ENCODE measurements at places on chromosomes 7 and 10.

DNA sequence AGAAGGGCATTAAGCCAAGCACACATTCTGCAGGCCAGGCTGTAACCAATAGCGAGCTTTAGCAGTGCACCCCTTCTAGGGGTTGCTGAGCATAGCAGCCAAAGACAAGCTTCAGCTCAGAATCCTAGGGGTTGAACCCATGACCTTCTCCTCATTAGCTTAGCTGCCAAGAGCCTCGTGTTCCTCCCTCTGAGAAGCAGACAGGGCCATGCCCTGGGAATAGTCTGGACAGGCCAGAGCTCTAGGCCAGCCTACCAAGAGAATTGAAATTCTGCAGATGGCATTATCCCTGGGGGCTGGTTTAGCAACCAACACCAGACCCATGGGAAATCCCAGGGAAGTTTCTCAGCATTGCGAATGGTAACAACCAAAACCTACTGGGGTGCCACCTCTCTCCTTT, 77.2 kb downstream of the PLXNA4 start:
- no peak for DNase-seq

- no peak for DNase-seq
Observed at GRCh38 chr10:80144696-80145131, 12.2 kb downstream of the PLAC9 start.

- no peak for DNase-seq
Observed at GRCh38 chr10:64863836-64864235, 1342.6 kb downstream of the REEP3 start.

DNA sequence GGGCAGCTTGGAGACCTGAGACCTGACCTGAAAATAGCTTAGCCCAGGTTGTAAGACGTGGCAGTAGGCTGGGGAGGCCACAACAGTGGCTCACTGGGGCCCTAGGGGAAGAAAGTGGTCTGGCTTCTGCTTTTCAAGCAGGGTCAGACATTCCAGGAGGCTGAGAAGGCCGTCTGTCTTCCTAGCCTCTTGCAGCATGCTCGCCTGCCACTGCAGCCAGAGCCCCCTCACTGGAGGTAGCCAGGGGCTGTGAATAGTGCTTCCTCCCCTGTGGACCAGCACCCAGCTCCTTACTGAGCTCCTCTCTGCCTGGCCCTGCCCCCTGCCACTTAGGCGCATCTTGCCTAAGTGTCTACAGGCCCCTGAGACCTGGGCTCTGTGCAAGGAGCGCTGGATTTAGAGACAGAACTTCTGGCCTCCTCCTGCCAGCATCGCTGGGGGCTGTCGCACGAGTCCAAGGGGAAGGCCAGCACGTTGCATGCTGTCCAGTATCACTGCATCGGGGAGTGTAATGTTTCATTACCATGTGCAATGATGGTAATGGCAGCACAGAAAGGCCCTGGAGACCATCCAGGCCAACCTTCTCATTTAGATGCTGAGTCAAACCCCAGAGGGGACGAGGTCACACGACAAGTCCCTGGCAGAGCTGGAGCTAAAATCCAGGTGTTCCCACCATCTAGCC, 12.7 kb downstream of the ZMIZ1 start:
- no peak for DNase-seq

DNA sequence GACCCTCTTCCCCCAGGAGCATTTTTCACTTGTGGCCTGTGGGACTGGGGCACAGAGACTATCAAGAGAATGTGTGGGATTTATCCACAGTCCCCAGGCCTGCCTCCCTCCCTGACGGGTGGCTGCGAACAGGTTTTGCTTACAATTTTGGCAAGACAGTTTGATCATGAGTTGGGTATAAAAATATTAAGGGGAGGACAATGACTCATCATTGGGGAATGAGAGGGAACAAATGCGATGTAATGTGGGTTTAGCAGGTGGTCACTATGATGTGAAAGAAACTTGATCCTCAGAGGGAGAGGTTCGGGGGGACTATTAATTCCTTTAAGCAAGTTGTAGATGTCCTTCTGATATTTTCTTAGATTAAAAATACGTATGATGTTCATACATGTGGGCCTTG, 52.2 kb downstream of the EMX2 start:
- DNase-seq, result no peak

- DNase-seq, result no peak
Observed at GRCh38 chr7:113730309-113730955, 188.4 kb downstream of the PPP1R3A start.

DNA sequence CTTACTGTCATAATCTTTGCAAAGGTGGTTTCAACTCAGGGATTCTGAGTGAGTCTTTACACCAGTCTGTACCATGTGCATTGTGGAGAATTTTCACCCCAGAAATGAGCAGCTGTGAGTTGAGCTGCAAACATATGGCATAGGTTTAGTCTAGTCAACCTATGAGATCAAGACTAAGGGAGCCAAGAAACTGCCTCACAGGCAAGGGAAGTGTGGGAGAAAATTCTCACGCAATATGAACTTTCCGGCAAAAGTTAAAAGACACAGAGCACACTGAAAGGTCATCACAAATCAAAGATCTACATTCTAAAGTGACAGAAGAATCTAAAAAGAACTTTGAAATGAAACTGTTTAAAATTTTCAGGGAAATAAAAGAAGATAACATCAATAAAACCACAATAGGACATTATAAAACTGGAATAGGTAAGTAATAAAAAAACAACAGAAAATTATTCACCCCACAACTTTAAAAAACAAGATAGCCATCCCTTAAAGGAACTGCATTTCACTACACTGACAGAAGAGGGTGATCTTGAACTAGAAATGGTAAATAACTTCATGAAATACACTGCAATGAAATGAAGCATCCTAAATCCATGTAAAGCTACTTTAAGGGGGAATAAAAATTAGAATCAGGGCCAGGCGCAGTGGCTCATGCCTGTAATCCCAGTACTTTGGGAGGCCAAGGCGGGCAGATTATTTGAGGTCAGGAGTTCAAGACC, 63.5 kb downstream of the LGI1 start:
- no peak for DNase-seq

Data from NCI-H345 (cell line).